ENCODE measurements at places on chromosomes 3 and 15.

DNA sequence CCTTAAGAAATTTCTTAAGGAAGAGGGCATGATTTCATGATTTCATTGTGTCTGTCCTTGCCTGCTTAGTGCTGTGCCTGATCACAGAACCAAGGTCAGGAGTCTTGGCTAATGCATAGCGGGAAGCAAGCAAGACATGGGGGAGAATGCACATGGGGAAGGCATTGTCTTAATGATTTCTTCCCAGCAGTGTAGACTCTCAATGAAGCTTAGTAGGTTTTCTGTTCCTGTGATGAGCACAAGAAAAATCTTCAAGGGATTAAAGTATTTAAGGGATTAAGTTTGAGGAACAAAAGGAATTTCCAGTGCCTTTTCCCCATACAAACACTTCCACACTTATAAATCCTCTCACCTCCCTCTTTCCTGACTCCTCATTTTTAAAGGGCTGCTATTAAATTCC, 46.9 kb upstream of the SEMA6D start:
- DNase-seq: no peak

GRCh38 chr3:175495331-175495730, 636.2 kb downstream of the NAALADL2 start:
- DNase-seq: no peak

DNA sequence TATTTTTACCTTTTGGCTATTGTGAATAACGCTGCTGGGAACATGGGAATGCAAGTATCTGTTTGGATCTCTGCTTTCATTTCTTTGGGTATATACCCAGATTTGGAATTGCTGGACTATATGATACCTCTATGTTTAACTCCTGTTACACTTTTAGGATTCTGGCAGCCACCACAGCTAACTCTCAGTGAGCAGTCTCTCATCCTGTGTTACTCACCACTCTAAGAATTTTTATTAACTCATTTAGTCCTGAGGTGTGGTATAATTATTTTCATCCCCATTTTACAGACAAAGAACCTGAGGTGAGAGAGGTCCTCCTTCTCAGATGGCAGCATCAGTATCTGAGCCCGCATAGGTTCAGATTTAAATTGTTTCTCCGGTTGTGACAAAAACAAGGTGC, 1.1 kb downstream of the SPATA12 start:
- no peak for DNase-seq

- DNase-seq: no peak
Measured at GRCh38 chr3:64693031-64693430, 5.2 kb upstream of the ADAMTS9 start.

All from activated naive CD4-positive, alpha-beta T cell treated with anti-CD3 and anti-CD28 coated beads, Interleukin-2, amount 50 U/mL, for 72 hours (primary cell).